ENCODE measurements at places on chromosomes 2 and 18.
A peak's percentile ranks its signal among the peaks of the same experiment; 100 is the strongest.

GRCh38 chr2:218924757-218925156 is 34.7 kb upstream of the CDK5R2 start:
- DNase-seq, result no peak

GRCh38 chr2:167134381-167135072 is 246.2 kb downstream of the XIRP2 start:
- no peak for DNase-seq

GRCh38 chr2:8134985-8135682 is 546.7 kb upstream of the ID2 start:
- DNase-seq, result peak; percentile 47

GRCh38 chr2:118593257-118593656 is 254.2 kb downstream of the EN1 start:
- no peak for DNase-seq

GRCh38 chr18:3329872-3330271 is 67.9 kb downstream of the MYL12B start:
- no peak for DNase-seq

DNA sequence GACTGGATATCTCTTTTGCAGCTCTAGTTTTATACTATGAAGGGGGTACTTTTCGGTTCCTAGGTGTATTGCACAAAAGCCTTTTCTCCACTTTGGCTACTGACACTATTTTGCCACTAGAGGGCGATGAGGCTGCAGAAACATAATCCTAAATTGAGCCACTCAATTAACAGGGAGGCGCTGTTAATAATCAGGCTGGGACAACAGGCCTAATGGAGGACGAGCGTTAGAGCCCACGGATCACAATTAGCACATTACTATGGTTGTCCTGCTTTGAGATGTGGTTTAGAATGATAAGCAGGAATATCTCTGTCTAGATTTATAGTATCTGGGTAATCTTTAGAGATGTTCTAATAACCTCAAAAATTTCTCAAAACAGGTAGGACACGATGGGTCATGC is 62.2 kb upstream of the PMAIP1 start:
- DNase-seq, result no peak

- DNase-seq, result no peak
These were observed 70.1 kb downstream of the SUCLG1 start for GRCh38 chr2:84388921-84389490.

GRCh38 chr18:2417861-2418610 is 153.3 kb downstream of the METTL4 start:
- no peak for DNase-seq

DNA sequence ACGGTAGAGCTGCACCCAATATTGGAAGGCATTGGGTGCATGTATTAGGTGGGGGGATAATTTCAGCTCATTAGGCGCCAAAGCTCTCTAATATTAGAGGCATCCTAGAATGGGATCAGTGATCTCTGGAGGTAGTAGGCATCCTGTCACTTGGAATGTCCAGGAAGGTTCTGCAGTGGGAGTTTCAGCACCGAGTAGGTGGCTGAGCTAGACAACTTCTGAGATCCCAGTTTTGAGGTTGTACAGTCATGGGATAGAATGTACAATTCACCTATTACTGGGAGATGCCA is 210.9 kb downstream of the MYCN start:
- DNase-seq, result no peak

DNA sequence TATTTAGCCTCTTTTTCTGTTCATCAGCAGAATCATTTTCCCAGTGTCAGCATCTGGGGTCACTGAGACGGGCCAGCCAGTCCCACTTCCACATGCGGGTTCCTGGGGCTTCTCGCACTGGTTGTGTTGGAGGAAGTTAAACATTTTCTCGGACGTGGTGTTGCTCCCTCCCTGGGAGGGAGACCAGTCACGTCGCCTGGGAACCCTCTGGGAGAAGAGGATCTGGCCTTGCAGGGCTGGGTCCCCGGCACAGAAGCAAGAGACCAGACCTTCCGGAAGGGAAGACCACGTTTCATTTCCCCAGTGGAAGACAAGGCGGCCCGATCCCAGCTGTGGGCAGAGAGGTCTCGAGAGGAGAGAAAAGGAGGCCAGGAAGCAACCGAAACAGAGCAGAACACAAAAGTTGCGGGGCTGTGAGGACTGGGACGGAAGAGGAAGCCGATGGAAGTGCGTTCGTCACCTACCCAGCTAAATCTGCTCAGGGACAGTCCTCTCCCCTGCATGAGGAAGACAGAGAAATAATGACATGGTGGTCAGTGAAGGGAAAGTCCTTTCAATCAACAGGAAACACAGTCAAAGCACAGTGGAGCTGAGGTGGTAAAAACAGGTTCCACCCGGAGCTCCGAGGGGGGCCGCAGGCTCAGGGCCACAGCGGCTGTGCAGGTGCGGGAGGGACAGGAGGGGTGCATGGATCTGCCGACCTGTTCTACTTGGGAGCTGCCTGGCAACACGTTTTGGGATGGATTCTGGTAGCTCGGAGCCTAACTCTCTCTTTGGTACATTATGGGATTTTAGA is 144.4 kb downstream of the MBP start:
- DNase-seq, result no peak

DNA sequence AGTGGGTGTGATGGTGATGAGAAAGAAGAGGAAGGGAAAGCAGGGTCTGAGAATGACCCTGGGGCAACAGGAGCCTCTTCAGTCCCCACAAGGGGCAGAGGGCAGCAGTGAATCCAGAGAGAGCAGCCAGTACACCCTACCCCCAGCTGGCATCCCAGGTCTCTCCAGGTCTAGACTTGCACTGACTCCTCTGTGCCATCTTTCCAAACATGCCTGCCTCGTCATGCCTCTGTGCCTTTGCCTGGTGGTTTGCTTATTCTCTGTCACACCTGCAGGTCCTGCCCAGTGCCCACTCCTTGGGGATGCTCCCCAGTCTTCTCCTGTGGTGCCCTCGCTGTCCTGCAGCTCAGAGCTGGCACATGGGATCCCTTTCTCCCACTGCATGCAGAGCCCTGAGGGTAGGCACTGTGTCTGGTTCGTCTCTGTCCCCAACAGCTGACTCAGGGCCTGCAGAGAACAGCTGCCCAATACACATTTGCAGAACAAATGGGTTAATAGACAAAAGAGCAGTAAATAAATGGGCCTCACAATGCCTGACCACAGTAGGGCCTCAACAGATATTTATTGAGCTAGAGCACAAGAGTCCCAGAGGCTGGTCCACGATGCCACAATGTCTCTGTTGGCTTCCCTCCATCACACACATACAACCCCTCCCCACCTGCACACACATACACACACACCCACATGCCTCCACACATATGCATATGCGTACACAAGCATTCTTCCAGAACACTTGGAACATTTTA is 89.8 kb downstream of the HS1BP3 start:
- DNase-seq, result no peak

DNA sequence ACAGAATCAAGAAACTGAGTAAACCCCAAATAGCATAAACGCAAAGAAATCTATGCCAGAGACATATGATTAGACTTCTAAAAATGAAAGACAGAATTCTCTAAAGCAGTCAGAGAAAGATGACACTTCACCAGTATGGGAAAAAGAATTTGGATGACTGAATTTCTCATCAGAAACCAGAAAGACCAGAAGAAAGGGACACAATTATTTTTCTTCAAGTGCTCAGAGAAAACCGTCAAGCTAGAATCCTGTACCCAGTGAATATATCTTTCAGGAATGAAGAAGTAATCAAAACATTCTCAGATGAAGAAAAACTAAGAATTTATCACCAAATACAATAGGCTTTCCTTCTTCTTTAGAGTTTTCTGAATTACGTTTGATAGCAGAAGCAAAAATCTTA is 14.2 kb upstream of the ESPNL start:
- DNase-seq, result no peak

DNA sequence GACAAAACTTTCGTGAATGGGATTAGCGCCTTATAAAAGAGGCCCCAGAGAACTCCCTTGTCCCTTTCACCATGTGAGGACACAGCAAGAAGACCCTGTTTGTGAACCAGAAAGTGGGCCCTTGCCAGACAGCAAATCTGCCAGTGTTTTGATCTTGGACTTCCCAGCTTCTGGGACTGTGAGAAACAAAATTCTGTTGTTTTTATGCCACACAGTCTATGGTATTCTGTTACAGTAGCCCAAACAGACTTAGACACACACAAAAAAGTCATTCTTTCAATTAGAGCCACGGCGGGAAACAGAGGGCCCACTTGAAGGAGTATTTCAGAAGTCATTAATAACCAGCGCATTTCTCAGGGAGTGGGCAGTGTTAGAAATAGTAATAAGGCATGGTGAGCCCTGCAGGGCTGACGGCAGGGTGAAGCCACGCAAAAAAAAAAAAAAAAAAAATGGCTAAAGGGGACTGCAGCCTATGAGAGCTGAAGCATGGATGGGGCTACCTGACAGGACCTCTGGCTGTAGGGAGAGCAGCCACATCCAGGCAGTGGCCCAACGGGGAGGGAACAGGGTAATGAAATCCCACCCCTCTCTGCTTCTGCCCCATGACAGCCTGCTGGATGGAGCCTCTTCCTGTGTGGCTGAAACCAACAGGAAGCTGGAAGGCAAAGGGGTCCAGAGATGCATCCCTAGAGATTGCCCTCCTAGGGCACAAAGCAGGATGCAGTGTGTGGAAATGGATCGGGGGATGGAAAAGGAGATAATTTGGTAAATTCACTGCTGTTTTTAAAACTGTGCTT is 189.3 kb downstream of the KCNS3 start:
- no peak for DNase-seq

DNA sequence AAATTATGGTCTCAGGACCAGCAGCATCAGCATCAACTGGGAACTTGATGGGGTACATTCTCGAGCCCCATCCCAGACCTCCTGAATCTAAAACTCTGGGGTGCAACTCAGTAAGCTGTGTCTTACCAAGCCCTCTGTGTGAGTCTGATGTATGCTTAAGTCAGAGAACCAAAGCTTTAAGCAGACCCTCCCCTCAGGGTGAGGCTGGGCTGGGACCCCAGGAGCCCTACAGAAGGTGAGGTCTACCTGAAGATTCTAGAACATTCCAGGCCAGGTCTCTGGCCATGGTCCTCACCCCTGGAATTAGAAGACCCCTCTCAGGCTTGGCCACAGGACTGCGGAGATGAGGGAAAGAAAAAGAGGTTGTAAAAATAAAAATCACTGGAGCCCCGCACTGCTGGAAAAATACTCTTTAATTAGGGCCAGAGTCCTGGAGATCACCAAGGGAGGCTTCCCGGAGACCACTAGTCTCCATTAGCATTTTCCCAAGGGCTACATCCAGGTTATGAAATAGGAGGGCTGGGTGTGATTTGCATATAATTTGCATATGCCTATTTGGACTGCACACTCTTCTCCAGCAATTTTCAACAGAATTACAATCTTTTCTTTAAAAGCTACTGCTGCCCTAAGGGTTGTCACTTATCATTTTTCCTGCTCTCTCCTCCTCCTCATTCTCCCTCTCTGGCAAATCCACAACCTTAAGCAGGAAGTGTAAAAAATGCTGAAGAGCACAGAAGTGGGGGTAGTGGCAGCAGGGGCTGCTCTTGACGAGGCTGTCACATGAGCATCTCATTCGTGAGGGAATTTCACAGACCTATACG is 100.2 kb downstream of the ZBTB7C start:
- DNase-seq, result no peak

- no peak for DNase-seq
These were observed 80.5 kb downstream of the NFATC1 start for GRCh38 chr18:79476031-79476917.

DNA sequence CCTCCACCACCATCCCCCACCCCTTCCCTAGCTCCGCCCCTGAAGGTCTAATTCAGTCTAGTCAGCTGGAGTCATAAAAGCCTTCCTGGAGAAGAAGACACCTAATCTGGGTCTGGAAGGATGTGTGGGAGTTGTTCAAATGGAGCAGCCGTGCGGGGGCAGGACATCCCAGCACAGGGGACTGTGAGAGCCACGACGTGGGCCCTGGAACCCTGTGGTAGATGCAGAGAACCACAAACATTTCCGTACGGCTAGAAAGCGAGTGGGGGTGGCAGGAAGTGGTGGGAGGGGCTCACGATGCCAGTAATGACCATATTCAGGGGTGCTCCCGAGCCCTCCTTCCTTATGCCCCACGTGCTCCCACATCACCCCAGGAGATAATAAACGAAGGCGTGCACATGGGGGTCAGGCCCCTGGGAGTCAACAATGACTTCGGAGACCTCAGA is 20.9 kb upstream of the COL6A3 start:
- DNase-seq, result no peak

- DNase-seq, result no peak
These were observed 117.4 kb downstream of the FAM210A start for GRCh38 chr18:13608791-13609532.

DNA sequence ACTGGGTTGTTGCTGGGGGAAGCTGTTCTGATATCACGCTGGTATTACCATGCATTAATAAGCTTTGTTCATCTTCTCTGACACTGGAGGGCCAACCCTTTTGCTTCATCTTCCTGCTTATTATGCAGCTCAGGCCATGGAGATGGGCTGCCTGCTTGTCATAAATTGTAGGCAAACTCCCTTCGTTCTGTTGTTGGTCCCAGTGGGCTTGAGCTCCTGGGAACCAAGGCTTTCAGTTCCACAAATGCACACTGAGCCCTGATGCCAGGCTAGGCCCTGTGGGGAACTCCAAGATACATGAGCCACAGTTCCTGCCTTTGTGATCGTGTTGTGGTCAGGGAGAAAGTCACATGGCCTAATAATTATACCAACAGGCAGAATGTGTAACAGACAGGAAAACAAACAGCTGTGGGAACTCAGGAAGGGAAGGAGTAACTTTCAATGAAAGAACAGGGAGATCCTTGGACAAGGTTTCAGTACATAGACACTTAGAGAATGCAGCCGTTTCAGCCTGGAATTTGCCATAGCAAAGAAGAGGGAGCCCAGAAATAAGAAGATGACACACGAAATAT is 49.0 kb upstream of the BCL2L11 start:
- no peak for DNase-seq

DNA sequence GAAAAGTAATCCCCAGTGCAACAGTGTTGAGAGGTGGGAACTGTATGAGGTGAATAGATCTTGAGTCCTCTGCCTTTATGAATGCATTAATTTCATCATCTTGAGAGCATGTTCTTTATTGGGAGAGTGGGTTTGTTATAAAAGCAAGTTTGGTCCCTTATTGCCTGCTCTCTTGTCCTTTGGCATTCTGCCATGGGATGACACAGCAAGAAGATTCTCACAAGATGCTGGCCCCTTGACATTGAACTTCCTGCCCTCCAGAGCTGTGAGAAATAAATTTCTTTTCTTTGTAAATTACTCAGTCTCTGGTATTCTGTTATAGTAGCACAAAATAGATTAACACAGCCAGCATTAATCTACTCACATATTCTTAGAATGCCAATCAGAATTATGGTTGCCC is 108.6 kb downstream of the EHBP1 start:
- DNase-seq, result no peak

GRCh38 chr2:190535121-190535439 is 558 bp upstream of the NEMP2 start:
- DNase-seq, result no peak

DNA sequence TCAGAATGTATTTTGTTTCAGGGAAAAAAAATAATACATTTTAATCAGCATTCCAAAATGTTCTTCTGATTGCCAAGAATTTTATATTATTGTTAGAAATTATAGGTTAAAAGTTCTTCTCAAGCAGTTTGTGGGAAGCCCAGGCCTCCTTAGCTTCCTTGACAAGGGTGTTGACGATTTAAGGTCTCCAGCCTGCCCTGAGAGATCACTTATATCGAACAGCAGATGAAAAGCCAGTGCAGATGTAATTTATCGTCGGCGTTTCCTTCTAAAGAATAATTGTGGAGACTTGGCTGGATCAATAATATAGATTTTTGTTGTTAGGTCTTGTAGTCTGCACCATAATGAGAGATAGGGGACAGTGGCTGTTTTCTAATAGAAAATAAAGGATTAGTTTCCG is 280.6 kb downstream of the ZNF407 start:
- DNase-seq, result no peak

- no peak for DNase-seq
These were observed 4.4 kb downstream of the SULT1C4 start for GRCh38 chr2:108382196-108382595.

GRCh38 chr2:9385841-9386240 is 37.5 kb downstream of the ITGB1BP1 start:
- DNase-seq, result no peak

All from left renal cortex interstitium (tissue), 4 donors.